ENCODE measurements at places on chromosomes 2 and 18.

- no peak for DNase-seq
Observed at GRCh38 chr2:196233021-196233804, 61.8 kb upstream of the STK17B start.

DNA sequence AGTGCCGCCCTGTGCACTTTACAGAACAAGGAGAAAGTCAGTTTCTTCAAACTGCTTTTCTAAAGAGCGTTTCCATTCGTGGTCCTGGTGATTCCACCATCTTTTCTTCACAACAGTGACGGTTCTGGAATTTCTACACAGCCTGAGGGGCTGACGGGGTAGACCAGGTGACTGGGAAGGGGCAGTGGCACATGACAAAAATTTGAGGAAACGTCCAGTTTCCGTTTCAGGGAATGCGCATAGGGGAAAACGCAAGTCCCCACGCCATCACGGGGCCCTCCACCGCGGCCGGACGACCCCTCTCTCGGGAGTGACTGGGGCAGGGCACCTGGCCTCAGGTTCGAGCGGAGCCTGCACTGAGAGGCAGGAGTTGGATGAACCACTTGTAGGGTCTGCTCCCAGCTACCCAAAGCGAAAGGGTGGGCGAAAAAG is 980 bp upstream of the SPTBN1 start:
- DNase-seq, result no peak

- DNase-seq, result no peak
Observed at GRCh38 chr2:236309669-236310029, 45.4 kb upstream of the ASB18 start.

- no peak for DNase-seq
Observed at GRCh38 chr2:151481744-151482143, 72.0 kb downstream of the RIF1 start.

GRCh38 chr2:70357684-70358071 is 55.8 kb upstream of the FAM136A start:
- no peak for DNase-seq

- no peak for DNase-seq
Observed at GRCh38 chr2:180890781-180891180, 89.6 kb upstream of the UBE2E3 start.

- DNase-seq, result no peak
Observed at GRCh38 chr18:24128700-24129099, 10.2 kb upstream of the CABYR start.

DNA sequence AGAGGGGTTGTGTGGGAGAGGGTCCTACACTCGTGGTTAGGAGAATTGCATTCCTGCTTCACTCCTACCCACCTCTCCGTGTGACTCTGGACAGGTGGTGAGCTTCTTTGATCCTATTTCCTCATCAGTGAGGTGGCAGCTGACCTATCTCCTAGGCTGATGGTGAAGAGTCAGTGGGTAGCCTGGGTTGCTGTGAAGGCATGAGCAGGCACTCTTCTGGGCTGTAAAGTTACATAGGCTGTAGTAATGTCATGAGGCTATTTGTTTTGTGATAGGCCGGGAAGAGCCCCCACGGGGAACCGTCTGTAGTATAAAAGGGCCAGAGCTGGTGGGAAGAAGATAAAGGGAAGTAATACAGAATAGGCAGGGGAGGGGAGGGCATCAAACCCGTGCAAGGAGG is 83.8 kb downstream of the TMEM247 start:
- no peak for DNase-seq

All from CD4-positive, alpha-beta T cell treated with Interleukin-15 for 1 hour (primary cell).